ENCODE measurements at places on chromosomes 2 and 18.
A peak's percentile ranks its signal among the peaks of the same experiment; 100 is the strongest.

- no peak for DNase-seq
Measured at GRCh38 chr18:11502368-11502767, 107.0 kb upstream of the SLC35G4 start.

DNA sequence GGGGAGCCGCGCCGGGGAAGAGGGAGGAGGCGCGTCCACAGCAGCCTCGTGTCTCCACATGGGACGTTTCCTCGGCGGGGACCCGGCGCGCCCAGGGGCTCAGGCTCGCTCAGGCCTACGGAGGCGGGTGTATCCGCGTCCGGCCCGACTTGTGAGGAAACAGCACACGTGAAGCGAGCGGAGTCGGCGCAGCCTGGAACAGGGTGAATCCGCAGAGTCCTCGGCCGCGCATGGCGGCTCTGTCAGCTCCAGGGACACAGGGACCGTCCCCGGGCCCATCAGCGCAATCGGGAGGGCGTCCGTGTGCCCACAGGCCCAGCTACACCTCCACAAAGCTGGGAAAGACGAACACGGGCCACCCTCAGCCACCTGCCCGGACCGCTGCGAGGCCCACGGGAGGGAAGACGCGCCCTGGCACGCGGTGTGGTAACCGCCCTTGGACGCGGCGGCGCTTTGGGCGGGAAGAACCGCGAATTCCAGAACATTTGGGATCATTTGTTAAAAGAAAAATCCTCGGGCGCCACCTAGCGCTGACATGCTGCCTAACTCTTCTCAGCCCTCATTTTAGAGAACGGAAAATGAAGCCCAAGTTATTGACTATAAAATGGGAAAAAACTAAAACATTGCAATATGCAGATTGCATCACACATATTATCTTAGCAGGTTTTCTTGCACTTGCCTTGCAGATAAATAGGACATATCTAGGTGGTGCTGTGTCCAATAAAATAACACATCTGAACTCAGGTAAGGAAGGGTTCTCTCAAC is 40.4 kb downstream of the TMEM18 start:
- DNase-seq: peak; percentile 70

GRCh38 chr2:186704897-186705296 is 11.0 kb downstream of the FAM171B start:
- DNase-seq: no peak

DNA sequence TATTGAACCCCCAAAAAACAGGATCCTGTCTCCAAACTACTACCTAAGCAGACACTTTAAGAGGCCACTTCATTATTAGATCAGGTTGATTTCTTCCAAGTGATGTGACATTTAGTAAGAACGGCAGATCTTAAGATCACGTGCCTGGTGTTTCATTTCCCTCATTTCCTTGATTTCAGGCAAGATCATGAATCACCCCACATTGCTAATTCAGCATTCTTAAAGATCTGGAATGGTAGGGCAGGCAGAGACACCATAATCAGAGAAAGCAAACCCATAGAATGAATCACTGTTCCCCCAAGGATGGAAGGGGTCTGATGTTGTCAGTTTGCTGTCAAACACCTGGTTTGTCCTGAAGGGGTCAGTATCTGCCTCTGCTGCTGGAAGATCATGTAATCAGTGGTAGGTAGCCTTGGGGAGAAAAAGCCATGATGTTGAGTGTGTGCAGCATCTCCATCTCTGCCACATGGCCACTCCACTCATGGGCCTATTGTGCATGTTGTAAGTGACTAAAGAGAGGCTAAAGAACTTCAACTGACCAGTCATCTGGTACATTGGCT is 133.9 kb downstream of the ARHGAP15 start:
- peak; percentile 26 for DNase-seq

DNA sequence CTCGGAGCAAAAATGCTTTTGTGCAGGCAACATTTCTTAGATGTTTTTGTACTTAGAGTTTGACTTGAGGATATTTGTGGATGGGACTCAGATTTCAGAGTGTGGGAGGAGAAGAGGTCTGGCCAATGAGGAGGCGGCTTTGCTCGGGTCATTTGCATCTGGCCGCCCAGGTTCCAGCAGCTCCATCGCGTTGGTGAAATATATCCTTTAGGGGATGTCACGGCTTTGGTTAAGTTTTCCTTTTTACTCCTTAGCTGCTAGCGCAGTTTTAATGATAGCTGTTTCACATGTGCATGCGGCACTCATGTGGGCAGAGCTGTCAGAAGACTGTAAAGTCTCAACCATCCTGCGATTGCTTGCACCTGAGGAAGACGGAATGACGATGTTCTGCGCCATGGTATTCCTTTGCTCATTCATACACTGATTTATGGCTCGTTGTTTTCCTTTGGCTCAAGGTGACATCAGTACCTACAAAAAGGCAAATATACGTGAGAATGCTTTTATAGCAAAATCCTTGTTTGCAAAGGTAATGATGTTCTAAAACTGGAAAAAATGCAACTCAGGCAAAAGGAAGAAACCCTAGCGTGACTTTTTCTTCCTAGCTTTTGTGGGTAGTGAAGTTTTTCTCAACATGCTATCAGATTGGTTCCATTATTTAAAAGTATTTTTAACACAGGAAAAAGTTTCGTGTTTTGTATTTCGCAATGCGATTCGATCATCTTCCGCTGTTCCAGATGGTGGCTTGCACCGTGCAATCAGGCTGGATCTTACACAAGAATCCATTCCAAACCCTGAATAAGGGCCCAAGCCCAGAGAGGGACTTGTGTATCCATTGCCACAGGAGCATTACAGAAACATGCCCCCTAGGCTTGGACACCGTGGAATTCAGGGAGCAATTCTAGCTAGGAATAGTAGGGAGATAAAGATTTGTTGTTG is 70.5 kb upstream of the ZNF516 start:
- DNase-seq: no peak

- DNase-seq: no peak
Measured at GRCh38 chr2:2575181-2575577, 244.1 kb upstream of the MYT1L start.
